ENCODE measurements at places on chromosomes 2 and 18.

DNA sequence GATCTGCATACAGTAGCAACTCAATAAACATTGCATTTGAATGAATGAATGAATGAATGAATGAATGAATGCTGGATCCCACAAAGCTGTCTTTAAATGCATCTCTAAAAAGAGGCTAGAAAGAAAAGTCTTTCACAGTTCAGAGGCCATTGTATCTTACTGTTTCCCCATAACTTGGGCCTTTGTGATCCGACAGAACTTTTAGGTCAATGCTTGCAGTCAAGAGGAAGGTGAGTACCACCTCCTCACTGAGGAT lies 119.9 kb upstream of the COPS8 start:
- no peak for DNase-seq

GRCh38 chr2:200127848-200128247 lies 172.5 kb downstream of the MAIP1 start:
- peak; percentile 16 for DNase-seq

- DNase-seq, result no peak
Measured at GRCh38 chr2:191611614-191612013, 66.3 kb upstream of the NABP1 start.

- DNase-seq, result no peak
Measured at GRCh38 chr2:113164215-113164929, 9.4 kb upstream of the PSD4 start.

- no peak for DNase-seq
Measured at GRCh38 chr2:23565814-23566213, 180.8 kb downstream of the KLHL29 start.

DNA sequence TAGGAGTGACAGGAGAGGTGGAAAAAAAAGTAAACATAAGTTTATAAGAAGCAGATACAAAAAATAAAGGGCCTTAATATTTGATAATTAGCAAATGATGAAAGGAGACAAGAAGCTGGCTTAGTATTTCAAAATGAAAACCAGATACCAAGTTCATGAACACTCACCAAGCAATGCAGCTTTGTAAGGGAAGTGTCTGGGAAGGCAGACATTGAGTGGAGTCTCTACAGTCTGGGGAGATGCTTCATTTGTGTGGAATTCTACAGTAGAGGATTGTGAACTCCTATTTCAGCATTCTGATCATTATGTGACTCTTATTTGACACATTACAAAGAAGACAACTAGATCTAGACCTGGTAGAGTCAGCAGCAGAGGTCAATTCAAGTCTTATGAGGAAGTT lies 1072.7 kb downstream of the DSC3 start:
- no peak for DNase-seq

GRCh38 chr18:63236921-63237846 lies 82.4 kb downstream of the BCL2 start:
- no peak for DNase-seq
